ENCODE measurements at places on chromosomes 13 and 19. TPM values are rescaled to one million over a fixed set of nuclear protein-coding genes. Genes with fewer than 3 reads are reported as not detected.

The TUBB4A gene
- not detected for total RNA-seq

The IGSF23 gene
- not detected for total RNA-seq

The TMEM238 gene
- total RNA-seq = 11.9 TPM

The FAAP24 gene
- total RNA-seq = 2.7 TPM

The KLF12 gene
- 5.3 TPM for total RNA-seq

The FXYD7 gene
- not detected for total RNA-seq

The RFPL4AL1 gene
- not detected for total RNA-seq

The COX7A1 gene
- not detected for total RNA-seq

The SLC17A7 gene
- total RNA-seq = not detected

The C19orf85 gene
- not detected for total RNA-seq

The ZNF69 gene
- total RNA-seq = 0.16 TPM

The ALOX5AP gene
- total RNA-seq = 1.1 TPM

The ZNF234 gene
- 2.0 TPM for total RNA-seq

All from hair follicular keratinocyte (primary cell).